ENCODE measurements at places on chromosomes 11 and 22.

GRCh38 chr11:114137838-114138237 lies 78.3 kb downstream of the ZBTB16 start:
- DNase-seq = no peak

- DNase-seq = no peak
These were observed 56.0 kb downstream of the COPB1 start for GRCh38 chr11:14443638-14444037.

- DNase-seq = no peak
These were observed 26.3 kb upstream of the CCDC90B start for GRCh38 chr11:83312430-83312829.

DNA sequence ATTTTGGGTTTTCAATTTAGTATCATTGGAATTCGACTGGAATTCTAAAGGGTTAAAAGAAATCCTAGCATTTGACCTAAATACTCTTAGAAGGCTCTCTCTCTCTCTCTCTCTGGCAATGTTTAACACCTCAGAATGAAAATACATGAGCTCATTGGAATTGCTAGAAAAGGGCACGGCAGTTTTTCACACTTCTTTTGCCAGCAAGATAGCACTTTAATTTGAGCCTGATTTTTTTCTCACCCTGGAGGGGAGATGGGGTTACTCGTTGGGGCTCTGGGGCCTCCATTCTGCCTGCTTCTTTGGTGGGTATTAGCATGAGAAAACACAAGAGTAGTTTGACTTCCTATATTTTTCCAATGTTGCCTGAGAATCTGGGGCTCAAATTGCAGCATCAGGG lies 22.8 kb upstream of the CLMP start:
- no peak for DNase-seq

DNA sequence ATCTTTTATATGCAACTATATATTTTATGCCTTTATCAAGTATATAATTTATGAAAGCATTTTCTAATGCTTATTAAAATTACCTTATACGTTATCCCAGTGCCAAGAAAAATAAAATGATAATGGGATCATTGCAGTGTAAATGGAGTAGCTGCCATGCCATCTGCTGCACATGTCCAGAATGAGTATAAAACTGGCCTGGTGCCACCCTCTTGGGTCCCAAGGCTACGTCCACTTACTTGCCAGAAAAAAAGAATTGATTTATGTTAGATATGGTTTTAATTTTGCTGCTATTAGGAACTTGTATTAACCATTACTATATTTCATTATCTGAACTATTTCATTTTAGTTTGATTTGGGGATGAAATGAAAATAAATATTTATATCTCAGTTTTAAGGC lies 1127.1 kb upstream of the CNTN5 start:
- no peak for DNase-seq

DNA sequence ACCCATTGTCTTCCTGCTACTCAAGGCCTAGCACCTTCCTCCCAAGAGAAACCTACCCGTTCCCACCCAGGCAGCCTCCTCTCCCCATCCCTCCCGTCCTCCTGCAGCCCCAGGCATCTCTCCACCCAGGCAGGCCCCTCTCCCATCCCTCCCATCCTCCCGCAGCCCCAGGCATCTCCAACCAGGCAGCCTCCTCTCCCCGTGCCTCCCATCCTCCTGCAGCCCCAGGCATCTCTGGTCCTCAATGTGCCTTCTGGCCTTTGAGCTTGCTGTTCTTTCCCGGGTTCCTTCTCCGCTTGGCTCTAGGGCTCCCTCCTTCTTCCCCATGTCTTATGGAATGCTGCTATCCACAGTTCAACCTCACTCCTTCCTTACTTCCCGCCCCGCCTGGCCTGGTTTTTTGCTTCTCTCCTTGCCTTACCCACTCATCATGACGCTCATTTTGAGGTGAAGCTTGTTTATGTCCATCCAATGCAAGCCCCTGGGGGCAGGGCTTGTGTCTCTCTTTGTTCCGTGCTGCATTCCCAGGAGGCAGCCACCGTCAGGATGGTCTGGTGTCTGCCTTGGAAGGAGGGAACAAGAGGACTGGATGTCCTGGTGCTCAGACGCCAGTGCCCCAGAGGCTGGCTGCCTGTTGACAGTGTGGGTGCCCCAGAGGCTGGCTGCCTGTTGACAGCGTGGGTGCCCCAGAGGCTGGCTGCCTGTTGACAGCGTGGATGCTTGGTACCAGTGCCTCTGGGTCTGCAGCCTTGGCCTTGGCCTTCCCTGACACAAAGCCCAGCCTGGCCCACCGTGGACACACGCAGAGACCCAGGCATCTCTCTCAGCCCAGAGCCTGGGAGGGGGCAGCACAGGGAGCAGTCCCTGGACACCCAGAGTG lies 815.7 kb downstream of the BRD1 start:
- no peak for DNase-seq

GRCh38 chr22:26570115-26570514 lies 19.8 kb downstream of the TPST2 start:
- DNase-seq = no peak

- DNase-seq = no peak
These were observed 106.3 kb downstream of the ATXN10 start for GRCh38 chr22:45777852-45778375.

- DNase-seq = no peak
These were observed 2.3 kb downstream of the DMC1 start for GRCh38 chr22:38567531-38568285.

DNA sequence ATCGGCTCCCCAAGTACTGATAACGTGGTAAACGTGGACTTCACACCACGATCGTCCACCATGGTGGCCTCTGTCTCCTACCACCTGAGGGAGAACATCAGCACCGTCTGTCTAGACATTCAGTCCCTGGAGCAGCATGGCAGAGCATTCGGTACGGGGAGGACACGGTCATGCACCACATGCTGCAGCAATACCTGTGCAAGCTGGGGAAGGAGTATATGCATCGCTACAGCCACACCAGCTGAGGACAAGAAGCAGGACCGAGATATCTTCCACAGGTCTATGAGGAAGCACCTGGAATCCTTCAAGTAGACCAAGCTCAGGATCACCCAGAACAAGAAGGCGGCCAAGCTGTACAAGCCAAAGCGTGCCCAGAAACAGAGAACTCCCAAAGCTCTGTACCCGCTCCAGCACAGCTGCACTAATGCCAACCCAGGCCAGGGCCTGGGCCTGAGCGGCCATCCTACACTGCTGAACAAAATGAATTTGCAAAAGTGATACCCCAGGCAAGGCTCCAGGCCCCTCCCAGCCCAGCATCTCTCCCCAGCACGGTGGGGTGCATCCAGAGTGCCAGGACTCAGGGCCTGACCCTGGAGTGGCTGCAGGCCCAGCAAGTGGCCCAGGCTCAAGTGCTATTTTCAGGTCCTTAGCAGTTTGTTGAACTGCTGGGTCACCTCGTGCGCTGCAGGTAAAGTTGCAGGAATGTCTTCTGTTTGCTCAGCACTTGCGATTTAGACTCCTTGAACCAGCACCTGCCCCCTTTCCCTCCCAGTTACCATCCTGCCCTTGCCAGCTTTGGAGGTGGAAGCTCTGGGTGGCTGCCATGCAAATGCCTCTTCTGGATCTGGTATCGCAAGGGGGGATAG lies 119.3 kb upstream of the SERPIND1 start:
- no peak for DNase-seq

DNA sequence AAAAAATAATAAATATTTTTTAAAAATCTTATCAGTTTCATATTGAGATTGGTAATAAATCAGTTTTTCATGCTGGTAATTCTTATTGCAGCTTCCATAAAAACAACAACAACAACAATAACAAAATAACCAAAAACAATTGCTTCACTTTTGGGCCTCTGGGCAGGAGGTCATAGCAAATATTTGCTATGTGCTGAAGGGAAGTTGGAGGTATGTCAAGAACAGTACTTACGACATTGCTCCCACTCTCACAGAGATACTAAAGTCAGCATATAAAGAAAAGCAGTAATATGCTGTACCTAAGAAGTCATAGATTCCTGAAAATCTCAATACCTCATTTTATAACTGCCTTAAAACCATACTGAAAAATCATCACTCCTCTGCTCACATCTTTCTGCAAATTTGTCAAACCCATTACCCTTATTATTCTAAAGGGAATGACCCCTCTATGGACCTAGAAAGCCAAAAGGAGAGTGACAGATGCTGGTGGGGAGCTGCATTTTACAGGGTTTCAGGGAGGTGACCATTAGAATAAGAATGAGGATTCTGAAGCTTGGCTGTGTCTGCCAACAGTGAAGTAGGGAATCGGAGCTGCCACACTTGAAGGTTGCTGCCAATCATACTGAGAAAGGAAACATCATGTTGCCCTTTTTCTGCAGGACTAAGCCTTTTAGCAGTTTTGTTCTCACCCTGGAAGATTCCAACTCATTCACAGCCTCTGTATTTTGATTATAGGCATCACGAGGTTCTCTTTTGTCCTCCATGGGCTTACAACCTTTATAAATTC lies 742.9 kb downstream of the LRRC4C start:
- no peak for DNase-seq

DNA sequence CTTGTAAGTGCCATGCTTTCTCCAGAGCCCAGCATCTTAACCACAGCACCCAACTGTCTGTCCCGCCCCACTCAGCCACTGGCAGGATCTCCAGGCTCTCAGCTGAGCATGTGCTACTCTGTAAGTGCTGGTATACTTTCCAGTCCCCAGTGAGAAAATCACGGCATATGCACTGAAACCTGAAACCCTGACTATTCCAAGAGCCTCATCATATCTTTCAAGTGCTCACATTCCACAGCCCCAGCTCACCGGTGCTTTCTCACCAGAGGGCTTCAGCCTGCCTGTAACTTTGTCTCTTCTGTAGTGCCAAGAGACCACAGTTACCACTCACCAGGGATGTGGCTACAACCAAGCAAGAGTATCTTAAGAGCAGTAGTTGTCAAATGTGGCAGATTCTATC lies 24.4 kb upstream of the PAMR1 start:
- no peak for DNase-seq

GRCh38 chr11:40597546-40598113 lies 861.8 kb downstream of the LRRC4C start:
- DNase-seq = no peak

- no peak for DNase-seq
These were observed 254.3 kb upstream of the SESN3 start for GRCh38 chr11:95485115-95485900.

- DNase-seq = no peak
These were observed 7.3 kb downstream of the C11orf97 start for GRCh38 chr11:94519478-94520084.

GRCh38 chr11:67486481-67487195 lies 3.8 kb downstream of the AIP start:
- no peak for DNase-seq

- DNase-seq = no peak
These were observed 7.7 kb downstream of the LGR4 start for GRCh38 chr11:27464909-27465308.

DNA sequence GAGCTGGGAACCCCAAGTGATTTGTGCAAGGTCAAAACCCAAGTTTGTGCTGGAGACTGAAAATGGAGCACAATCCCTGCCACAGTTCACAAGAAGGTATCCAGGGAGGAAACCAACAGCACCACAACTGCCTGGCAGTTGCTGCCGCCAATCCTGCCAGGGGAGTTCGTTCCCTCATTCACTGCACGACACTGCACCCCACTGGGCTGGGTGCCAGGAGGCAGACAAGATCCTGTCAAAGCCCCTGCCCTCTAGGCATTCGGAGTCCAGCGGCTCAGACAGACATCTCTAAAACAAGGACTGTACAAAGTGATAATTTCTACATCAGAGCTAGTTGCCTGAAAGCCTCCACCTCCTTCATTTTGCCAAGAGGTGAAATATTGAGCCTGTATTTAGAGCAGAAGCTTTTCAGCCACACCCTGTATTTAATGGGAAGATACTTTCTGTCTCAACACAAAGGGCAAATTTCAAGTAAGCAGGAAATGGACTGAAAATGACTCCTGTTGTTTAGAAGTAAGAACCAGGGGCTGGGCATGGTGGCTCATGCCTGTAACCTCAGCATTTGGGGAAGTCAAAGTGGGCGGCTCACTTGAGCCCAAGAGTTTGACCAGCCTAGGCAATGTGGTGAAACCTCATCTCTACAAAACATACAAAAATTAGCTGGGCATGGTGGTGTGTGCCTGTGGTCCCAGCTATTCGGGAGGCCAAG lies 277.4 kb upstream of the NARS2 start:
- no peak for DNase-seq

DNA sequence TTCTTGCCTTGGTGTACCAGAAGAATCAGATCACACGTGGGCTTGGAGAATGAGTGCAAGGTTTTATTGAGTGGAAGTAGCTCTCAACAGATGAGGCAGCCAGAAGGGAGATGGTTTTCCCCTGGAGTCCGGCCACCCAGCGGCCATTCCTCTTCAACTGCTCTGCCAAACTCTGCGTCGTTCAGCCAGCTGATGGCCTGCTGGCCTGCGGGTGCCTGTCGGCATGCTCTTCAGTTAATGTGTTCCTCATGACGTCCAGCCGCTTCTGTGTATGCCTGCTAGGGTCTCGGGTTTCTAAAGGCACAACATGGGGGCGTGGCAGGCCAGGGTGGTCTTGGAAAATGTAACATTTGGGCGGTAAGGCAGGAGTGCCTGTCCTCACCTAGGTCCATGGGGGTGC lies 487.9 kb upstream of the LRRC4C start:
- DNase-seq = no peak

DNA sequence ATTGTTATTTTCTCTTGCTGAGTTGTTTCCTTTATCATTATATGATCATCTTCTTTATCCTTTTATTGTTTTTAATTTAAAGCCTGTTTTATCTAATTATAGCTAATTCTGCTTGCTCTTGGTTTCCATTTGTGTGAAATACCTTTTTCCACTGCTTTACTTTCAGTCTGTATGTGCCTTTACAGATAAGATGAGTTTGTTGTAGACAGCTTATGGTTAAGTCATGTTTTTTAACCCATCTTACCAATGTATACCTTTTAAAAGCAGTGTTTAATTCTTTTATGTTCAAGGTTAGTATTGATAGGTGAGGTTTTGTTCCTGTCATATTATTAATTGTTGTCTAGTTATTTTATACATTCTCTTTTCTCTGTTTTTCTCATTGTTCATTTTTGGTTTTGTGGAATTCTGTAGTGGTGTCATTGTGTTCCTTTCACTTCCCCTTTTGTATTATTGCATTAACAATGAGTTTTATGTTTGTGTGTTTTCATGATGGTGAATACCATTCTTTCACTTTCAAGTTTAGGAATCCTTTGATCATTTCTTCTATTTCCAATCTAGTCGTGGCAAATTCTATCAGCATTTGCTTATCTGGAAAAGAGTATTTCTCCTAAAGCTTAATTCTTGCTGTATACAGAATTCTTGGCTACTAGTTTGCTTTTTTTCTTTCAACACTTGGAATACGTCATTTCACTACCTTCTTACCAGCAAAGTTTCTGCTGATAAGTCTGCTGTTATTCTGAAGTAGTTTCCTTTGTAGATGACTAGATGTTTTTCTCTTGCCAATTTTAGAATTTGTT lies 21.8 kb downstream of the OR5AN1 start:
- DNase-seq = no peak
